ENCODE measurements at places on chromosomes 4 and X. TPM values are rescaled to one million over a fixed set of nuclear protein-coding genes. Genes with fewer than 3 reads are reported as not detected.

MAGED4B gene
- 52.7 TPM for total RNA-seq

SSX1 gene
- not detected for total RNA-seq

- peak; percentile 98 for DNase-seq
Observed at GRCh38 chr4:168803732-168804131, 206.3 kb downstream of the CBR4 start.

DNA sequence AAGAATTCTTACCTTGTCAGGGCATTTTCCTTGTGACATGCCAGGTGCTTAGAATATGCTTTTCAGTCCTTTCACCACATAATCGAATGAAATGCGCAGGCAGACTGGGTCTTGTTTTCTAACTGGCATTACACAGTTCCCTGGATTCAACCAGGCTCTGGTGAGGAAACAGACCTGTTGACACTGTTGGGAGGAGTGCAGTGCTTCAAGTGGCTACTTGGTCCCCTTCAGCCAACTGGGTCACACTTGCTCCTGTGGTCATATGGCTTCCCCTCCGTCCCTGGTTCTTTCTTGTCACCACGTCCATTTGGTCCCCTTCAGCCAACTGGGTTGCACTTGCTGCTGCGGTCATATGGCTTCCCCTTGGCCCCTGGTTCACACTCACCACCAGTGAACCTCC lies 9.7 kb downstream of the SMIM20 start:
- no peak for DNase-seq

BTC gene
- total RNA-seq, result not detected

SMR3A gene
- not detected for total RNA-seq

DNA sequence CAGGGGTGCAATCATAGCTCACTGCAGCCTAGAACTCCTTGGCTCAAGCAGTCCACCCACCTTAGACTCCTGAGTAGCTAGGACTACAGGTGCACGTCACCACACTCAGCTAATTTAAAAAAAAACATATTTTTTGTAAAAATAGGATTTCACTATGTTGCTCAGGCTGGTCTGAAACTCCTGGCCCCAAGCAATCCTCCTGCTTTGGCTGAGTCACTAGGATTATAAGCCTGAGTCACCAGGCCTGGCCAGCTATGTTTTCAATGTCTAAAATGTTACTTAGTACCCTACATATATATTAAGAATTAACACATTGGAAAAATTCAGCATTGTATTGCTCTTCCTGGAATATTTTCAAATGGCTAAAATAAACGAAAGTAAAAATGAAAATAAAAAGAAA lies 37.5 kb downstream of the PNPLA4 start:
- DNase-seq, result no peak

CYBB gene
- not detected for total RNA-seq

- peak; percentile 74 for DNase-seq
Observed at GRCh38 chr4:102809190-102809589, 18.2 kb downstream of the UBE2D3 start.

HEPH gene
- 8.3 TPM for total RNA-seq

GRCh38 chrX:48083212-48083611 lies 11.8 kb upstream of the ZNF630 start:
- peak; percentile 16 for DNase-seq

- DNase-seq, result peak; percentile 69
Observed at GRCh38 chrX:40097504-40098263, at the start of gene BCOR. Gene BCOR (minus strand): TSS chrX:40097958. CDS start chrX:40077929, 20,029 bp downstream.

CCNG2 gene
- 24.7 TPM for total RNA-seq

FDCSP gene
- not detected for total RNA-seq

DNA sequence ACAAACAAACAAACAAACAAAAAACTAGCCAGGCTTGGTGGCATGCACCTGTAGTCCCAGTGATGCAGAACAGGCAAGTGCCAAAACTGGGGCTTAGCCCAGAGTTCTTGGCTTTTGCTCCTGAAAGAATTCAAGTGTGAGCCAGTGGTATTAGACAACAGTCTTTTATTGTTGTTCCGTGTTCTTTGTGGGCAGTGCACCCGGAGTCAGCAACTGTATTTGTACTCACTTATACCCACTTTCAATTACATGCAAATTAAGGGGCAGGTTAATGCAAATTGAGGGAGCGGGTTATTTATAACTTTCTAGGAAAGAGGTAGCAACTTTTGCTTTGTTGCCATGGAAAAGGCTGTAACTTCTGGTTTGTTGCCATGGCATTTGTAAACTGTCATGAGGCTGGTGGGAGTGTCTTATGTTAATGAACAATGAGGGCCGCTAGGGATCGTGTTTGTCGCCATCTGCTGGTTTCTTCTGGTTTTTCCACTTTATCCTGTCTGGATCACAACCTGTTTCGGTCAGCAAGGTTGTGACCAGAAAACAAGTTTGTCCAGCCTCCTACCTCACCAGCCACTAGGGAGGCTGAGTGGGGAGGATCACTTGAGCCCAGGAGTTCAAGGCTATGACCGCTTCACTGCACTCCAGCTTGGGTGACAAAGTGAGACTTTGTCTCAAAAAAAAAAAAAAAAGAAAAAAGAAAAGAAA lies 88.8 kb upstream of the ESX1 start:
- DNase-seq, result peak; percentile 88

DNA sequence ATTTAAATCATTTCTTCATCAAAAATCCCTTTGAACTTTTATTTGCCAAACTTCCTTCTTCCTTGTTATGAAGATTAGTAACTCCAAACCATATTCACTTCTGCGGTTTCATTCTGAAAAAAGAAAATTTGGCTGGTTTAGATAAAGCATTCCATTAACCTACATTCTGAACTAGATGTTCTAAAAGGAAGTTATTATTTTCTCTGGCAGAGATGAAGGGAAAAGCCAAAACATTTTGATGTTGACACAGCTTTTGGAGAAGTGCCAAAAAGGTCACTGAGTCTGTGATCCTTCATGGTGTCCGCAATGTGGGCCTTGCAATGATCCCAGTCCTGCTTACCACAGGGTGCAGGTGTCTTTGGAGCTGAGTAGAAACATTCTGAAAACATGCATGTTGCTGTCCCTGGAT lies 36.0 kb downstream of the CXCL8 start:
- DNase-seq, result peak; percentile 98

DNA sequence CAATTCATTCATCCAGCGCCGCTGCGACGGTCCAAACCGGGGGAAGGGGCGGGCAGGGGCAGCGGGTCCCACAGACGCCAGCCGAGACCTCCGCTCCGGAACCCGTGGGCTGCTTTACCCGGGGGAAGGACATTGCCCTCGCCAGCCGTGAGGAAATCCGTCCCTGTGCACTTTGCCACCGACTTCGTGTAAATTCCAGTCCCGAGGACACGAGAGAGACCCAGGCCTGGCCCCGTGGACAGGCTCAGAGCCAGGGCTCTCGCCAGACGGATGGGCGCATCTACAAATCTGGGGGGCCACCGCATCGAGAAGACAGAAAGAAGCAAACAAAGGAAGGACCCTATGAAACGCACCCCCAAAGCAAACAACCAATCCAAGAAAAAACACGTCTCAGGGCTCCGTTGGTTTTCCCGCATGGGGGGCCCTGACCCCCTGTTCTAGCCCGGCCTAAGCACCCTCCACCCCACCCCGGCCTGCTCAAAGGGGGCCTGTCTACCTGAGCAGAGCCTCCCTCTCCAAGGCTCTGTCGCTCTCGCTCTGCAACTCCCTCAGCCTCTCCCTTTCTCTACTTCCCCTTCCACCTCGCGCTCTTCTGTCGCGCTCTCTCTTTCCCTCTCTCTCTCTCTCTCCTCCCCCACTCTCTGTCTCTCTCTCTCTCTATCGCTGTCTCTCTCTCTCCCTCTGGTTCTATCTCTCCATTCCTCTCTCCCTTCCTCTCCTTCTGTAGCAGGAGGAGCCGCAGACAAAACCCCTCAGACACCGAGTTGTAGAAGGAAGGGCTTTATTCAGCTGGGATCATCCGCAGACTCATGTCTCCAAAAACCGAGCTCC lies 11.3 kb downstream of the FRG2 start:
- DNase-seq, result no peak

GRCh38 chr4:76188557-76188956 lies 25.1 kb downstream of the SCARB2 start:
- DNase-seq, result no peak

DNA sequence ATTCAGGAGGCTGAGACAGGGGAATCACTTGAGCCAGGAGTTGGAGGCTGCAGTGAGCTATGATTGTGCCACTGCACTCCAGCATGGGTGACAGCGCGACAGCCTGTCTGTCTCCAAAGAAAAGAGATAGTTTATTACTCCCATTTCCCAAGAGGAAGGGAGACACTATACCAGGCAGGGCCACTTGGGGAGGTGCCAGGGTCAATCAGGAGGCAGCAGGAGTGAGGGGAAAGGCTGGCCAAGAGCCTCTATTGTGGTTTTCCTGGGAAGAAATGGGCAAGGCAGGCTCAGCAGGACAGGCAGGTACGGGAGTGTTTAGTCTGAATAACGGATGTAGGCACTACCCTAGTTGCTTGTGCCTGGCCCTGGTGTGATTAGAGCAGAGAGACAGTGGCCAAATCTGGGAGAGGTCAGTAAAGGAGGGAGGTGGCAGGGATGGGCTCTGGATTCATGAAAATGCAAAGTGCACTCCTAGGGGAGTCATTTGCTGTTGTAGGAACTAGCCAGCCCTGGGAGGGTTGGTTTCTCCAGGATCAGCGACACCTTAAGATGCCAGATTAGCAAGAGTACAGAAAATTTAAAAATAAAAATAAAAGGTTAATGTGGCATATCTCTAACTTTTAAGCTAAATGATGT lies 20.2 kb upstream of the CDKN2AIP start:
- no peak for DNase-seq

DNA sequence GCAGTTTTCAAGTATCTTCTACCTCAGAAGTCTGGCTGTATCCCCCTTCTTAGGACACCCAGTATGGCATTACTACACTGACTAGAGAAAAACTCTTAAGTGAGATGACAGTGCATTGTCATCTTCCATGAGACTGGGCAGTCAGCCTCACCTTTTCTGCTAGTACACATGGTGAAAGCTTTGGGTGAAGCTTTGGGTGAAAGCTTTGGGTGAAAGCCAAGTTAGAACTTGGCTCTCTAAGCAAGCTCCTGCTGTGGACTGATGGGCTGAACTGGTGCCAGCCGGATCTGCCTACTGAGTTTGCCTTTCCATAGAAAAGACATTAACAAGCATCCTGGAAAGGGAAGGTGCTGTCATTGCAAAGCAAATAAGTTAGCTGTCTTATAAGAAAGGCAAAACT lies 8.8 kb downstream of the EPHA5 start:
- DNase-seq, result no peak

MAGEA8 gene
- not detected for total RNA-seq

DNA sequence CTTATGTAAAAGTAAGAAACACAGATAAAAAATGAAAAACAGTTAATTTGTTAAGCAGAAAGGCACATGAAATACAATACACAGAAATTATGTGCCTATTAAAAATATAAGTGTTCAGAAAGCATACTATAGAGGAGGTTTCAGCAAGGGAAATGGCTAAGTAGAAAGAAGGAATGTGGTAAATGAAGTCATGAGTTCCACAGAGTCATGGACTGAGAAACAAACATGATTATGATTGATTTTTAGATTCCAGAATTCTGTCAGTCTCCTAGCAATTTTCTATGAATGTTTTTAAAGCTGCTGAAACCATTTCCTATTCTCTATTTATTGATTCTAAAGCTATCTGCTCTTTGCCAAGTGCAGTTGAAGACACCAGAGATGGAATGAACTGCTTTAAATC lies 1398.4 kb downstream of the ARAP2 start:
- DNase-seq, result no peak

SPOCK3 gene
- not detected for total RNA-seq

NLRP2B gene
- under 0.01 TPM for total RNA-seq

GRCh38 chr4:113899271-113900070 lies 80.0 kb downstream of the ARSJ start:
- no peak for DNase-seq

SORCS2 gene
- total RNA-seq, result under 0.01 TPM

GPR50 gene
- not detected for total RNA-seq

Data from dermis microvascular lymphatic vessel endothelial cell (primary cell).